ENCODE measurements at places on chromosomes 3 and 15. TPM values are rescaled to one million over a fixed set of nuclear protein-coding genes. Genes with fewer than 3 reads are reported as not detected.

The BNIP2 gene
- total RNA-seq: 52.2 TPM

The PRRT3 gene
- total RNA-seq: 5.7 TPM

The TPRG1 gene
- total RNA-seq: 2.5 TPM

The ANKRD63 gene
- not detected for total RNA-seq

GRCh38 chr3:138066972-138067371, 48.4 kb downstream of the DZIP1L start:
- no peak for DNase-seq

- DNase-seq: peak; percentile 83
These were observed 51.8 kb downstream of the CYP11A1 start for GRCh38 chr15:74315626-74316025.

DNA sequence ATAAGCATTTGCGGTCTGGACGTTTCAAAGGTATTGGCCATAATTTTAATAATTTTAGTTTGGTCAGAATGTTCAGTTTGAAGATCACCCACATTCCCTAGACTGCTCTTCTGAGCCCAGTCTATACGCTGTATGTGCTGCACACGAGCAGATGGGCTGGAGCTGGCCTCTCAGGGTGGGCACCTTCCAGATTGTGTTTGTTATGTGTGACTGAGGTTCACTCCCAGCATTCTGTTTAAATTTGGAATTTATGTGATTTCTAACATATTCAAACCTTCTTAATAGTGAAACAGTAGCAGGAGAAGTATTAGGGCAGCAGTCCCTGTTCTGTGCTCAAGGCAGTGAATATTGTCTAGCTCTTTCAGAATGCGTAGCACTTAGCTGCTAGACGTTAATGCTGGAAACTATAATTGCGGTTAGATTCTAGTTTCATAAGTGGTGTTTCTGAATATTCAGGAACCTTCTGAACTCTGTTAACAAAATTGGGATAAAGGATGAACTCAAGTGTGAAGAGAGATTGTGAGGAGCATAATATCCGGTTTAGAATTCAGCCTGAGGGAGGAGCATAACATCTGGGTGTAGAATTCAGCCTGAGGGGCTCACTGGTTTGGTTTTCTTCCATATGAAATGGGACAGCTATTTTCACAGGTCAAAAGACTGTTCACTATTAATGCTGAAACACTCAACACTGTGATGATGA, 68.6 kb upstream of the RPL35A start:
- DNase-seq: no peak

DNA sequence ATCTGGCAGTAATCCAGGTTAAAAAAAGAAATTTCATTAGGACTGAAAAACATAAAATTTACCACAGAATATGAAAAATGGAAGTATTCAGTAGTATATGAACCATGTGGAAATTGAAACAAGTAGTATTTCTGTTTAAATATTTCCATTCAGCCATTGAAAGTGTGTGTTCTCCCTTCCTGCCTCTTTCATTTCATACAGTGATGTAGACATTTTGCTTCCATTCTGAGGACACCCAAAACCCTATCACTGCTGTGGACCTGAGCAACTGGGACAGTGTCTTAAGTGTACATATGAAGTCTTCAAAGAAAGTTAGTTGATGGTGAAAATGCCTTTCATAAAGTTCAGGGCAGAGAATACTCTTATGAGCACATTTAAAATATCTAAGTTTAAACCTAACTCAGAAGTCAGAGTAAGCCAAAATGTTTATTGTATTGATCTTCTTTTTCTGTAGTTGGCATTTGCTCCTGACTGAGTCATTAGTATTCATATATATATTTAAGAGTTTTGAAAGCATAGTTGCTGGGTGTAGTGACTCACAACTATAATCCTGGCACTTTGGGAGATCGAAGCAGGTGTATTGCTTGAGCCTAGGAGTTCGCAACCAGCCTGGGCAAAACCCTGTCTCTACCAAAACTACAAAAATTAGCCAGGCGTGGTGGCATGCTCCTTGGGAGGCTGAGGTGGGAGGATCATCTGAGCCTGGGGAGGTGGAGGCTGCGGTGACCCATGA, 198.8 kb downstream of the KLHL25 start:
- DNase-seq: peak; percentile 11
